NCI-H187 (cell line): ENCODE measurements at places on chromosomes 6 and 20.

DNA sequence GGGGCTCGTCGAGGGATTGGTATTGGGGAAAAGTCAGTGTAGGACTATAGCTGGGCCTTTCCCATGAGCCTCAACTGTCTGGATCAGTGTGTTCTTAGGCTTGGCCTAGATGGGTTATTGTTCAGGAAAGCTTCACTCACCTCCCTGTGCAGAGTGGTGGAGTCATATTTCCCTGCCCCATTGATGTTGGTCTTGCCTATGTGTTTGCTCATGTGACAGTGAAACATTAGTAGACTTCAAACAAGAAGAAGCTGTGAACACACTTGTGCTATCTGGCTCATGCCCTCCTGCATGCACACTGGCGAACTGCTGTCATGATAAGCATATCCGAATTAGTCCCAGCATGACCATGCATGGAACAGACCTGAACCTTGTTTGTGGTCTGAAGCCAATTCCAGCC, 171.1 kb downstream of the DHX35 start:
- no peak for DNase-seq

GRCh38 chr20:4973330-4974097, 27.8 kb downstream of the SLC23A2 start:
- no peak for DNase-seq

- no peak for DNase-seq
Observed at GRCh38 chr6:46254331-46254730, 83.6 kb upstream of the ENPP5 start.

DNA sequence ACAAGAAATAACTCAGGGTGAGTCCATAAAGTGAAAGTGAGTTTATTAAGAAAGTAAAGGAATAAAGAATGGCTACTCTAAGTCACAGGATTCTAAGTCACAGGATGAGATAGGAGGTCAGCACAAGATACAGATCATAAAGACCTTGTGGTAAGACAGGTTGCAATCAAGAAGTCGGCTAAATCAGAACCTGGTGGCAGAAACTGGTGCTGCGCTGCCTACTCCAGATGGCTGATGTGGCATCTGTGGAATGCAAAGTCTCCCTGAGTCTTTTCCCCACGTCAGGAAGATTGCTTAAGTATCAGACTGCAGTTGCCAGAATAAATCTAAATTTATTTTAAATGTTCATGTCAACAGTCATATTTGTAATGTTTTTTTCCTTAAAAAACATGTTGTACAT, 10.7 kb upstream of the KCNK15 start:
- no peak for DNase-seq

- no peak for DNase-seq
Observed at GRCh38 chr6:134735461-134735860, 214.4 kb downstream of the ALDH8A1 start.

DNA sequence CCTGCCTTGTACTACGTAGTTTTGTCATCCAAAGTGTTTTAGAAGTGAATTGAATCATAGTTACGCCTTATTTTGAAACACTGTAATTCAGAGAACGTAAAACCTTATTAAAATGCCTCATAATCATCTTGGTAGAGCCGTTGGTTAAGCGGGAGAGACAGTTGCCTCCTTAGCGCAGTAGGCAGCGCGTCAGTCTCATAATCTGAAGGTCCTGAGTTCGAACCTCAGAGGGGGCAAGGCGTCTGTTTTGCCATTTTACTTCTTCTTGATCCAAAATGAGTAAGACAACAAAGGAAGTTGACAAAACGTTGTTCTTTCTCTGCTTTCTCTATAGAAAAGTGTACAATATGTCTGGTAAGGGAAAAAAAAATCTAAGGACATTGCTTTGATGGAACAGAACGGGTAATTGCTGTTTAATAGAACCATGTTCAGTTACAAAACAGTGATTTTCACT, 20.7 kb upstream of the TRIM27 start:
- peak; percentile 61 for DNase-seq

- peak; percentile 12 for DNase-seq
Observed at GRCh38 chr6:125598422-125598821, 151.0 kb upstream of the HEY2 start.
